ENCODE measurements at places on chromosomes 12 and 14. TPM values are rescaled to one million over a fixed set of nuclear protein-coding genes. Genes with fewer than 3 reads are reported as not detected.

GRCh38 chr12:82406651-82407050 is 48.3 kb downstream of the METTL25 start:
- DNase-seq = no peak

GRCh38 chr12:39905152-39905551 is 200.7 kb downstream of the SLC2A13 start:
- no peak for DNase-seq

DNA sequence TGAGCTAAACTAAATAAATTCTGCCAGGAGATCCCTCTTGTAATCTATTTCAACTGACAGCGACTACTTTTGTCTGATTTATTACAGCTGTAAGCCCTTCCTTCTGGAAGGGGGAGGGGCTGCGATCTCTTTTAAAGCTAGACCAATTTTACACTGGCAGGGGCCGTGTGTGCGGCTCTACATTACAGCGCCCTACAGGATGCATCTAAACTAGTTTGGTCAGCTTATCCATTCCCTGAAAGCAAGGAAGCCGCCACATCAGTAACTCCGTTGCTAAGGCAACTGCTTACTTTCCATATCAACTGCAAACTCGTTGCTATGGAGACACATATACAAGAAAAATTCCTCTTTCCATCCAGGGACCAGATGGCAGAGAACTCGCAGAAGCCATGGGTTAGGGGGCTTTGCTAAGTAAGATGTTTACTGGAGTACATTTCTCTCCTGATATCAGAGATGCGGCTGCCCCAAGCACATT is 17.4 kb downstream of the FOXN3 start:
- DNase-seq = no peak

The MANSC4 gene
- total RNA-seq = not detected
